ENCODE measurements at places on chromosomes 3 and 15.

- peak; percentile 85 for DNase-seq
These were observed 3.4 kb upstream of the SELENOT start for GRCh38 chr3:150599611-150600297.

DNA sequence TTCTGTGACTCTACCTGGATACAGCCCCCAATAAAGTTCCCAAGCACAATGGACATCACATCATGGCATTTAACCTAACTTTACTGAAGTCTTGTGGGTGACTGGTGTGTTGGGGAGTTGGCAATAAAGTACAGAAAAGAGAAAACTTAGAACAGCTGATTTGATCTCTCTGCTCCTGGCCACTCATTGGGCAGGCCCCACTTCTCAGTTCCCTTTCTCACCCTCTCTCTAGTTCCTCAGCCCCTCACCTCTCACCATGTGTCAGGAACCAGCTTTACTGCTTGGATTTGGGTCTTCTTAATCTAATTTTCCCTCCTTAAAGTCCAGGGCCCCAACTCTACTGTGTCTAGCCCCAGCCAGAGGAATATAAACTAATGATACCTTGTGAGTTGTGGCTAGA lies 713 bp upstream of the MUC13 start:
- DNase-seq: no peak

DNA sequence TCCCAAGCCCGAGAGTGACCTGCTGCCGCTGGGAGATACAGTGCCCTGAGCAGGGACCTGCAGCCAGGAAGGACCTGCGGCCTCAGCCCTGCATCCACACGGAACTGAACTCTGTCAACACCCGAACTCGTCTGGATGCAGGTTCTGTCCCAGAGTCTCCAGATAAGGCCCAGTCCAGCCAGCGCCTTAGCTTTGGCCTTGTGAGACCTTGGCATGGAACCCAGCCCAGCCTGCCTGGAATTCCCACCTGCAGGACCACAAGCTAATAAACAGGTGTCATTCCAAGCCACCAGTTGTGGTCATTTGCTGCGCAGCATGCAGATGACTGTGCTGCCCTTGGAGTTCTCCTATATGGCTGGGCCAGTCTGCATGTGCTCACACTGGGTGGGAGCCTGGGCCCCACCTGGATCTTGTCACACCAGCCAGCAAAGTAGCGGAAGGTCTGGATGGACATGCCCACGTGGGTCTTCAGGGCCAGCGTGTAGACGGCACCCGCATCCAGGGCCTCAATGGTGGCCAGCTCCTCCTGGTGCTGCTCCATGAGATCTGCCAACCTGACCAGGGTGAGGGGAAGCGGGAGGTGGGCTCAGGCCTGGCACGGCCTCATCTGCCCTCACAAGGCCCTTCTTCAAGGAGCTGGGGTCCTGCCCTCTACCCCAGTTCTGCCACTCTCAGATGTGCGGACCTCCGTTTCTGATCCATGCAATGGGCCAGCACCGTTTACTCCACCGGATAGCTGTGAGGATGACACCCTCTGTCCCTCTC lies 47.2 kb upstream of the SLC41A3 start:
- no peak for DNase-seq

DNA sequence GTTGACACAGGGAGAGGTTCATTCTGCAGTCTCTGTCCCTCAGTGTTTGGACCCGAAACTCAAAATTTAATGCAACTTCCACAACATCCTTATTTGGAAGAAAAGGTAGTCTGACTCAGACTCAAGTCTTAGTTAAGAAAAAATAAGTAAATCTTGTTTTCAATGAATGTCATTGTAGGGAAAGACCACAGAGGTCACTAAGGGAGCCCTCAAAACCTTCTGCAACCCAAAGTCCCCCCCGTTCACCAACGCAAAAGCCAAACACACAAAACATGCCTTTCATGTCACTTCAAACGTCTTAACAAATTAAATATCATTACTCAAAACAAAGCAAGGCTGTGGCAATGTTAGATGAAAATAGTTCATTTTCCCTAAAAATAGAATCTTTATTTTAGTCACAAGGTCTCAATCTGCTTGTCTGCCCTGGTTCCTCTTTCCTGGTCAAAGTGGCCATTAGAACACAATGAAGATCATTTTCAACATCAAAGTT lies 20.9 kb upstream of the SSUH2 start:
- DNase-seq: peak; percentile 38

- DNase-seq: peak; percentile 51
These were observed 123.2 kb downstream of the DNAJB8 start for GRCh38 chr3:128343287-128344051.

GRCh38 chr3:36866368-36866767 lies 78.5 kb downstream of the TRANK1 start:
- DNase-seq: peak; percentile 34
